Naive B cell (primary cell): ENCODE measurements at places on chromosomes 16 and 17.
A peak's percentile ranks its signal among the peaks of the same experiment; 100 is the strongest.

DNA sequence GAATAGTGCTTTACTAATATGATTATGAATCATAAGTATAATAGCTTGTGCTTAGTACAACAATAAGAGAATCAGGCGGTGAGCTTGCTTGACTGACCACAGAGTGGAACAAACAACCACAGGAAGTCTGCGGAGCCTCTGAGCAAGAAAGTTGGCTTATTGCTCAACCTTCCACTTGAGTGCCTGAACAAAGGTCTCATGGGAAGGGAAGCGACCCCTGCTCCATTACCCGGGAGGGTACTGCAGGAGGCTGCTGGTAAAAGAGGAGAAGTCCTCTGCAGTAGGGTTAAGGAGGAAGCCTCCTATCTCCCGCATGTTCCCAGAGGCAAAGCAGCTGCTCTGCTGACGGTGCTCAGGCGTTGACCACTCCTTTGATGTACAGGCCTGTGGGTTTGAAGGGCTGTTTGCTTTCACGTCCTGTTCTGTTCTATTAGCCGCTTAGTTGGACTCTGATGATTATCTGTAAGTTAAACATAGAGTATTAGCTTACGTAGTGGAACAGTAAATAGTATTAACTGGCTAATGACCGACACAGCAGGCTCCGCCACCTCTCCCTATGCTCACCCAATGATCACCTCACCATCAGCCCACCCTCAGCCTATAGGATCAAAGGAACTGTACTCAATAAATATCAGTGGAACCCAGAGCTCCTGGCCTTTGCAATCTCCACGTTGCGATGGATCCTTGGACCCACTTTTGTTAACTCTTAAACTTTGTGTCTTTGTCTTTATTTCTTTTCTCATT is 17.5 kb downstream of the ALOX15B start:
- peak; percentile 48 for DNase-seq
- peak overlapping the region; percentile 43 for H3K4me3 ChIP-seq
- H3K36me3 ChIP-seq = no peaks in the 10 kb centered on the region

DNA sequence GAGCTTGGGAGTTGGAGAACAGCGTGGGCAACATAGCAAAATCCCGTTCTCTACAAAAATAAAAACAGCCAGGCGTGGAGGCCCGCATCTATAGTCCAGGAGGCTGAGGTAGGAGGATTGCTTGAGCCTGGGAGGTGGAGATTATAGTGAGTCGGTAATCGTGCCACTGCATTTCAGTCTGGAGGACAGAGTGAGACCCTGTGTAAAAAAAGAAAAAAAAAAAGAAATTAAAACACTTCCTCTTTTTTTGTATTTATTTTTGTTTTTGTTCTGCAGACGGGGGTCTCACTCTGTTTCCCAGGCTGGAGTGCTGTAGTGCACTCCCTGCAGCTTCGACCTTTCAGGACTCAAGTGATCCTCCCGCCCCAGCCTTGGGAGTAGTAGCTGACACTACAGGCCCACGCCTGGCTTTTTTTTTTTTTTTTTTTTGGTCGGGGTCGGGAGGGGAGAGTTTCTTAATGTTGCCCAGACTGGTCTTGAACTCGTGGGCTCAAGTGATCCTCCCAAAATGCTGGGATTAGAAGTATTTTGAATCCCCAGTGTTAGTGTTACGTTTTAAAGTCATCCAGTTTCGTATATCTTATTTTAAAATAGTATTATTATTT is 1.5 kb downstream of the IST1 start:
- DNase-seq = no peak
- H3K27me3 ChIP-seq = no peaks in the 10 kb centered on the region
- no peaks in the 10 kb centered on the region for H3K36me3 ChIP-seq
- peak overlapping the region; percentile 98 for H3K27ac ChIP-seq
- peaks cover 57% of the 10 kb centered on the region for H3K4me1 ChIP-seq

GRCh38 chr17:49746791-49747490 is 17.0 kb downstream of the FAM117A start:
- peaks cover 70% of the 10 kb centered on the region for H3K4me1 ChIP-seq
- peak overlapping the region; percentile 89 for H3K4me3 ChIP-seq
- H3K36me3 ChIP-seq = peaks cover 5% of the 10 kb centered on the region
- H3K27me3 ChIP-seq = no peaks in the 10 kb centered on the region
- DNase-seq = peak; percentile 50
- H3K27ac ChIP-seq = peak overlapping the region; percentile 96

- no peaks in the 10 kb centered on the region for H3K36me3 ChIP-seq
- no peak overlapping the region for H3K27ac ChIP-seq
- DNase-seq = no peak
- H3K27me3 ChIP-seq = no peaks in the 10 kb centered on the region
- H3K4me1 ChIP-seq = no peaks in the 10 kb centered on the region
These were observed 17.5 kb downstream of the ABHD15 start for GRCh38 chr17:29549177-29549923.

DNA sequence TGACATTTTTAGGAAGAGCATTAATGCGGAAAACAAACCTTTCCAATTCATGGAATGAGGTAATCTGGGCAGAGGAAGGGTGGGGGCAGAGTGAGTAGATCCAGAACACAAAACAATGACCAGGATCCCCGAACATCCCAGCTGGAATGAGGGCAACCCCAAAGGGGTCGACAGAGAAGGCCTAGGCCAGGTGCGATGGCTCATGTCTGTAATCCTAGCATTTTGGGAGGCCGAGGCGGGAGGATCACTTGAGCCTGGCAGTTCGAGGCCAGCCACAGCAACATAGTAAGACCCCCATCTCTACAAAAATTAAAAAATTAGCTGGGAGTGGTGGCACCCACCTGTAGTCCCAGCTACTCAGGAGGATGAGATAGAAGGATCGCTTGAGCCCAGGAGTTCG is 64.7 kb downstream of the ZFHX3 start:
- no peak overlapping the region for H3K4me3 ChIP-seq
- peaks cover 13% of the 10 kb centered on the region for H3K4me1 ChIP-seq
- H3K36me3 ChIP-seq = no peaks in the 10 kb centered on the region
- H3K27me3 ChIP-seq = no peaks in the 10 kb centered on the region
- no peak overlapping the region for H3K27ac ChIP-seq

GRCh38 chr16:84239909-84240308 is at the start of gene KCNG4:
TSS of gene KCNG4 (minus strand) at chr16:84240012. CDS start at chr16:84237485, 2,527 bp downstream.
- peaks cover 41% of the 10 kb centered on the region for H3K27me3 ChIP-seq
- DNase-seq = no peak
- H3K36me3 ChIP-seq = peaks cover 6% of the 10 kb centered on the region
- H3K4me3 ChIP-seq = no peak within 1 kb of the TSS
- no peaks in the 10 kb centered on the region for H3K4me1 ChIP-seq

- H3K36me3 ChIP-seq = no peaks in the 10 kb centered on the region
- no peaks in the 10 kb centered on the region for H3K27me3 ChIP-seq
- H3K4me3 ChIP-seq = no peak overlapping the region
These were observed 44.8 kb upstream of the NFAT5 start for GRCh38 chr16:69520800-69521602.

GRCh38 chr16:89764711-89765201 is 43.4 kb downstream of the ZNF276 start:
- no peaks in the 10 kb centered on the region for H3K36me3 ChIP-seq
- H3K27ac ChIP-seq = peak overlapping the region; percentile 96
- H3K4me1 ChIP-seq = peaks cover 30% of the 10 kb centered on the region
- H3K4me3 ChIP-seq = peak overlapping the region; percentile 98
- no peaks in the 10 kb centered on the region for H3K27me3 ChIP-seq

GRCh38 chr16:85860413-85861094 is 38.4 kb upstream of the IRF8 start:
- H3K4me3 ChIP-seq = no peak overlapping the region
- no peak overlapping the region for H3K27ac ChIP-seq
- DNase-seq = no peak
- peaks cover 30% of the 10 kb centered on the region for H3K4me1 ChIP-seq
